Adipocyte (in vitro differentiated cells): ENCODE measurements at places on chromosomes 2 and 18.
A peak's percentile ranks its signal among the peaks of the same experiment; 100 is the strongest.

GRCh38 chr2:140863713-140864112, 1267.1 kb downstream of the LRP1B start:
- peak; percentile 83 for DNase-seq

DNA sequence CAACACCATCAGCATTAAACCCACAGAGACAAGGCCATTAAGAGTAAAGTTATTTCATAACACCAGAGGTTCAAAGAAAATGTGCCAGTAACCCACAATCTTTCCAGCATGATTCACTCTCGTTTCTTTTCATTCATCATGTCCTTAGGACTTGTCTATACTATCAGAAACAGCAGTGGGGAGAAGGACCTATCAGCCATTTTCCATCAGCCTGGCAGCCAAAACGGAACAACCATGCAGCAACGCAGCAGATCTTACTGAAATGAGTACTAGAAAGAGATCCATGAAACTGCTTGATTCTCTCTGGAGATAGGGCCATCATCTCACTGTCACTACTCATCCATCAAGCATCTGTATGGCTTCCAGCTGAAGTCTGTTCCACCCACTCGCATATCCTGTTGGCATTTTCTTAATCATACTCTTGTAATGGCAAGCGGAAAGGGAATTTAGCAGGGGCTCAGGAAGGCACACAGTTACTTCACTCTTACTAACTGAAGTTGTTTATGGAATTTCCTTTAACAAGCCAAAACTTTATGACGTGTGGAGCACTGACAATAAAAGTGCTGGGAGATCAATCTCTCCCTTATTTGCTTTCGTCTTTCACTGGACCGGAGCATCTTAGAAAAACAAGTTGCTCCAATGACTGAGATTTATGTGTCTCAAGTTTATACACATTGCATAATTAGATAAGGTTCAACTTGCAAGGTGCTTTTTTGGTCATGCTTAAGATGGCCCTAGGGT, 69.7 kb downstream of the EPHA4 start:
- DNase-seq: peak; percentile 68

DNA sequence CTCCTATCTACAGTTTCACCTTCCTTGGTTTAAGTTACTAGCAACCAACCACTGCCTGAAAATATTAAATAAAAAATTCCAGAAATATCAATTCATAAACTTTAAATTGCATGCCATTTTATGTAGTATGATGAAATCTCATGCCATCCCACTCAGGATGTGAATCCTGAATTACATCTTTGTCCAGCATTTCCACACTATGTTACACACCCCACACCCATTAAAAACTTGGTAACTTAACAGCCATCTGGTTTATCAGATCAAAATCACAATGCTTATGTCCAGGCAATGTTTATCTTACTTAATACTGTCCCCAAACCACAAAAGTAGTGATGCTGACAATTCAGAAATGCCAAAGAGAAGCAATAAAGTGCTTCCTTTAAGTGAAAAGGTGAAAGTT, 21.6 kb downstream of the CUL3 start:
- peak; percentile 61 for DNase-seq

DNA sequence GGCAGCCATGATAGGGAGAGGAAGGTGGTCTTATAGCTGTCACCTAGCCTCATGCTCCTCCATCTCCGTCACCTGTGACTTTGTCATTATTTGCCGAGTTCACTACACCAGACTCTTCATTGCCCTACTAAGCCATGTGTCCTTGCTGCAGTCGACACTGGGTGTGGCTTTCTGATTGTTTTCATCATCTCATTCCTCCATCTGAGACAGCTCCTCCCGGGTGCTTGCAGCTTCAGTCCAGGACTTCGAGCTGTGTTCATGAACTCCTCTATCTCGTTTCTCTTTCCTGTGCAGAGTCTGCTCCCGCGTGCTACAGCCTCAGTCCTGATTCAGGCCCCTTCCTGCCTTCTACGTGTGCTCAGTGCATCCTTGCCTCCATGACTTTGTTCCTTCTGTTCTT, 295.1 kb upstream of the TNP1 start:
- no peak for DNase-seq

DNA sequence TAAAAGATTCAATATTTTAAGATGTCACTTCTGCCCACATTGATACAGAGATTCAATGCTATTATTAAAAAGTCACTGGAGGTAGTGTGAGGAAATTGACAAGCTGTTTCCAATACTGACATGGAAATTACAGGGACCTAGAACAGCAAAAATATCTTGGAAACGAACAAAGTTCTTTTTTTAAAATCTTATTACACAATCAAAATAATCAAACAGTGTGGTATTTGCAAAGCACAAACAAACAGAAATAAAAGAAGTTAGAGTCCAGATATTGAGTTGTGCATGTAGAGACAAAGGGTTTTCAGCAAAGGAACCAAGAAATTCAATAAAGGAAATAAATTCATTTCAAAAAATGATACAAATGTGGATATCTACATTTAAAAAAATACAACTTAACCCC, 369.6 kb downstream of the NCKAP5 start:
- DNase-seq: peak; percentile 10

DNA sequence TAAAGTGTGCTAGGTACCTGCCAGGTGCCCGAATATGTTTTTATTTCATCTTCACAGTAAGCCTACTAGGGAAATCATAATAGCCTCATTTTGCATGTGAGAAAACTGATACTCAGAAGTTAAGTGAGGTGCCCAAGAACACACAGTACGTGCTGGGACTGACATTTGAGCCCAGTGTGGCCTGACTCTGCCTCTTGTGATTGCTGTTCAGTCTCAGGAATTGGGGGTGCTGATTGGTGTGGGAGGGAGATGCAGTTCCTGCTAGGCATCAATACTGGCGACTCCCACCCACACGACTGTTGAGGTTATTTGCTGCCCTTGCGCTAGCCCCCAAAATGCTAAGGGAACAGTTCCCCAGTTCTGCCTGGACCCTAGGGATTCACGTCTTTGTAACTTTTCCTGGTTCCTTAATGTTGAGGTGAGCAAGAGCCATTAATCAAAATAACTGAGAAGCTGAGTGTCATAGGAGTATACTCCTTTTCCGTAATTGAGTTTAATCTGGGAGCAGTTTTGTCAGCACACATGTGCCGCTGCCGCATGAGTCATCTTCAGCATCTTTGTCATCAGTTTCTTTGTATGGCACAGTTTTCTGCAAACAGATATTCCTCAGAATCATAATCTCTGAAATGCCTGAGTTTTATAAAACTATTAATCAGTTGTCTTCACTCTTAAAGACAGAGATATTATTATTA, 120.7 kb downstream of the NCK2 start:
- DNase-seq: no peak

- peak; percentile 37 for DNase-seq
Measured at GRCh38 chr2:206230060-206230762, 44.3 kb upstream of the ZDBF2 start.

GRCh38 chr2:8856176-8856575, 18.8 kb upstream of the KIDINS220 start:
- no peak for DNase-seq

- no peak for DNase-seq
Measured at GRCh38 chr2:59932341-59932740, 621.1 kb downstream of the BCL11A start.

DNA sequence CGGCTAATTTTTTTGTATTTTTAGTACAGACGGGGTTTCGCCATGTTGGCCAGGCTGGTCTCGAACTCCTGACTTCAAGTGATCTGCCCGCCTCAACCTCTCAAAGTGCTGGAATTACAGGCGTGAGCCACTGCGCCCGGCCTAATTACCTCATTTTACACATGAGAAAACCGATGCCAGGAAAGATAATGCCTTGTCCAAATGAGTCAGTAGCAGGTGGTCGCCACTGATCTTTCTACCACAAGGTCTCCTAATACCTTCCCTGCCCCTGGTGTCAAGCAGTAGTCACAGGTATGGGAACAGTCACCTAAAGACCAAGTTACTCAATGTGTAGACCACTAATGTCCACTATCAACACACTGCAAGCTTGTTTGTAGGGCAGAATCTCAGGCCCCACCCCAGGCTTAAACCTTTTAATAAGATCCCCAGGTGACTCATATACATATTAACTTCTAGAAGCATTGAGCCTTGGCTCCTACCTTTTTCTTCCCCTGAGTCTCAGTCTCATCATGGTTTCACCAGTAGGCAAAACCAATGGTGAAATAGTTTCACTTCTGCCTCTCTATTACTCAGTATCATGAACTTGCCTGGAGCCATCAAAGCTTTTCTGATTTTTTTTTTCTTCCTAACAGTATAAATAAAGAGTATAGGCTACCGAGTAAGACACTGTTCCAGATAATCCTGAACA, 6.9 kb upstream of the EPB41L5 start:
- DNase-seq: no peak

- no peak for DNase-seq
Measured at GRCh38 chr2:202754936-202755335, 116.6 kb downstream of the ICA1L start.
